Activated T-cell treated with anti-CD3 and anti-CD28 coated beads, Interleukin-2, amount 50 U/mL, for 4 hours (primary cell): ENCODE measurements at places on chromosomes 5 and 9.

GRCh38 chr5:94254214-94254613 is 364.2 kb downstream of the KIAA0825 start:
- DNase-seq: no peak

DNA sequence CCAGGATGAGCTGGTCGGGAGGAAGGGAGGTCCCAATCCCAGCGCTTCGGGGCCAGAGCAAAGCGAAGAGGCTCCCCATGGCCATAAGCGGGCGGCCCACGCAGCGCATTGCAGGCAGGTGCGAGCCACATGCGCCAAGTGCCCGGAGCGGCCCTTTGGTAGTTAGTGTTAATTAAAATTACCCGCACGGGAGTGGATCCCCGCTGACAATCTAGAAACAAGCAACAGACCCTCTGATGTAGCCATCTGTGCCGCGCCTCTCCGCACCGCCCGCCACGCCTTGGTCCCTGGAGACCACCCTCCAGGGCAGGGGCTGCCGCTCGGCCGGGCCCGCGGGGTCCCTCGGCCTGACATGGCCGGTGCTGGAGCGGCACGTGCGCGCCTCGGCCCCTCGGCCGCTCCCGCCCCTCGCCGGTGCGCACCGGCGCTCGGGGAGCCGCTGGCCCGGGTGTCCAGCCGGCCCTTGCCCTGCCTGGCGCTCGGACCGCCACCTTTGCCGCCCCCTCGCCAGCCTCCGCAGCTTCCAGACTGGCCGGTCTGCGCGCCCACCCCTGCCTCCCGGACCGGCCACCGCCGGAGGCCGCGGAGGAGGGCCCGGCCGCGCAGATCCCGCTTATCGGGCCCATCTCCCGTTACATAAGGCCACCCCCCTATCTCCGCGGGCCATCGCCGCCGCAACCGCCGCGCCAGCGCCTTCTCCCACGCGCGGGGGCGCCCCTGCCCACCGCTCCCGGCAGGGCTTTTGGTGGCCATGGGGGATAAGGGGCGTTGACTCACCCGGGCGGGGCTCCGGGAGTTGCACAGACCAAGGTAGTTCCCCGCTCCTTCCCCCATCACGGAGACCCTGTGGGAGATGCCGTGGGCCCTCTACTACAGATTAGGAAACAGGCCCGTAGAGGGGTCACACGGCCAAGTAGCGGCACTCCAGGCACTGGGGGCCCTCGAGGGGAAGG is 1.9 kb upstream of the IL13 start:
- peak; percentile 38 for DNase-seq

- DNase-seq: peak; percentile 41
Observed at GRCh38 chr9:111926421-111926875, 29.8 kb downstream of the UGCG start.

DNA sequence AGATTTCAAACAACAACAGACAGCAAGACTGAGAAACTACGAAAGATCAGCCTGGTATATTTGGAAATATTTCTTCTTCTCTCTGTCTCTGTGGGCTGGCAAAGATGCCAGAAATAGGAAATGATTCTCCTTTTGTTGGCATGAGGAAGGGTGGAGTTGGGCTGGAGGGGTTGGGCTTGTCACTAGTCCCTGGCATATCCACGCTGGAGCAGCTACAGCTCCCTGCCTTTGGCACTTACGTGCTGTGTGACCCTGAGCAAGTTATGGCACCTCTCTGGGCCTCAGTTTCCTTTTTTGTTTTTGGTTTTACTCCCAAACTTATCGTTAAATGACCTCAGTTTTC is 354 bp upstream of the KCNMB1 start:
- DNase-seq: no peak

DNA sequence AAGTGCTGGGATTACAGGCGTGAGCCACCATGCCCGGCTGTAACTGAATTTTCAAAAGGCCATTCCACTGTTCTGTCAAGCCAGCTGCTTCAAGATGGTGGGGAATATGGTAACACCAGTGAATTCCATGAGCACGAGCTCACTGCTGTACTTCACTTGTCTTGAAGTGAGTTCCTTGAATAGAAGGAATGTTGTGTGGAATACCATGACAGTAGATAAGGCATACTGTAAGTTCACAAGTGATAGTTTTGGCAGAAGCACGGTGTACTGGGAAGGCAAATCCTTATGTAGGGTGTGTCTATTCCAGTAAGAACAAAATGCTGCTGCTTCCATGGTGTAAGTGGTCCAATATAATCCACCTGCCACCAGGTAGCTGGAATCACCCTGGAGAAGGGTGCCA is 6.6 kb upstream of the PRXL2C start:
- no peak for DNase-seq

DNA sequence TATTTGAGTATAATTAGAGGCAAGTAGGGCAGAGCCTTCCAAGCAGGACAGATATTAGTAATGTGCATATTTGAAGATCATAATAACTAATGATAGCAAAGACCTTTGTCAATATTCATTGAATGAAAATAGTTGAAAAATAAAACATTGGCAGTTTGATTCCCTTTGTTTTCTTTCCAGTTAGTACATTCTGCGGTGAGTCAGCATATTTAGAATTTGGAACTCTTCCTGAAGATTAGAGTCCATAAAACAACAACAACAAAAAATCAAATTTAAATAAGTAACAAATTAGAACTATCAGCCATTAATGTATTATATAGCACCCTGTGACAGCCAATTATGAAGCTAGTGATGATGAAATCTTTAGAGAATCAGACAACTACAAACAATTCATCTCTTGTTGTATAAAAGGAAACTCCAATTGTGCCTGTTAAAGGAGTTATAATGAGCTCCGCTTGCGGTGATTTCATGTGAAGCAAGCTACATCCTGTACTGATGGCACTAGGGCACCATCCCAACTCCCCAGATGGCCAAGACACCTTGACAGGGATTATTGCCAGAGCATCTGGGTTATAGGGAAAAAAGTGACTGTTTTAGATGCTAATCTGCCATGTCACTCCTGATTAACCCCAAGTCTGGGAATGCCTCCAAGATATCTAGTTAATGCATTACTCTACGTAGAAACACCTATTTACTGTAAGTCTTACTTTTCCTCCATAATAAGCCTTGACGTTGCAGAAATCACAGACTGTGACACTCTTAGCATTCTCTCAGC is 6.8 kb downstream of the IFNA8 start:
- no peak for DNase-seq

- DNase-seq: no peak
Observed at GRCh38 chr5:102622262-102622661, 123.5 kb upstream of the SLCO6A1 start.

GRCh38 chr9:110208031-110208430 is at the start of gene C9orf152:
Gene C9orf152 (minus strand): TSS chr9:110208159. CDS start chr9:110207579, 580 bp downstream.
- no peak for DNase-seq

- no peak for DNase-seq
Observed at GRCh38 chr5:52660621-52661020, 127.1 kb upstream of the ITGA1 start.
